ENCODE measurements at places on chromosomes 2 and 18.
A peak's percentile ranks its signal among the peaks of the same experiment; 100 is the strongest.

DNA sequence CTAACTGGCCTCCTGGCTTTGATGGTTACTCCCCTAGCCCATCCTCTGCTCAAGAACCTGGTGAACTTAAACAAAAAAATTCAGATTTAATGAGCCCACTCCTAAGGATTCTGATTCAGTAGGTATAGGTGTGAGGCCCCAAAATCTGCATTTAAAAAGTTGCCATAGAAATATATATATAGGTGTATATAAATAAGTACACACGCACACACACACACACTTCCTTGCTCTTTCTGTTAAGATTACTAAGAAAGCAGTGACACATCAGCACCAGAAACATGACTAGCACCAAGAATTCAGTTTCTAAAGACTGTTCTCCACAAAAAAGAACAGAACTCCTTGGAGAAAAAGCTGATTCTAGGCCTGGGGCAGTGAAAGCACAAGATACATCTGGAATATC lies 17.8 kb downstream of the EML6 start:
- DNase-seq: no peak

DNA sequence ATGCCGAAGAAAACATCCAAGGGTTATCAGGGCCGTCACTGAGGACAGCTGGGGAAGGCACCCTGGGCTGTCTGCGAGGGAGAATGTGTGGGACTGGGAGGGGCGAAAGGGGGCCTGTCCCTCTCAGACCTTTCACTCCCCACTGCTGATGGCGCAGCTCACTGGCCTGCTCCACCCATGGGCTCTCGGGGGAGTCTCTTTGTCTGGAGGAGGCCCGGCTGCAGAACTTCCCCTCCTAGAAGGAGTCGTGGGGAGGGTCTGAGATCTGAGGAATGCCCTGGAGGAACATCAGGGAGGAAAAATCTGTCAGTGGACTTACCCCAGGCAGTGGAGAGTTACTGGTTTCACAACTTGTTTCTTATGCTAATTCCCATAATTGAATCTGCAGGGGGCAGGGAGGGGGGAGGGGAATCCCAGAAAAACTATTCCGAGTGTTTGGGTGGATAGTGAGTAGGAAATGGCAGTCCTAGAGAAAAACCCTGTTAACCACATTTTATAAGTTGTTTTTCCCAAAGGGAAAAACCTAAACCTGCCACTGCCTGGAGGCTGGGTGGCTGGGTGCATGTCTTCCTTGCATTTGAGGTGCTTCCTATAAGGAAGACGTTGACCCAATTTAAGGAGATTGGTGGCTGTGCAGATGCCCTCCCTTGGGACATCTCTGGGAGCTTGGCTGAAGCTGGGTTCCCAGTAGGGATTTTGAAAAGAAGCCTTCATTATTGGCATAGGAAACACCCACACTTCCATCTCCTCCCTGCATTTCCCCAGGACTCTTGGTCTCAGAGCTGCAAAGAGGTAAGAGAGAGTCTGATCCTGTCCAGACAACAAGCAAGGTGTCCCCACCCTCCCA lies 11.7 kb upstream of the SEMA4C start:
- DNase-seq: no peak

GRCh38 chr2:20551260-20551944 lies 99.5 kb downstream of the HS1BP3 start:
- DNase-seq: no peak

- no peak for DNase-seq
These were observed 11.3 kb downstream of the EHBP1 start for GRCh38 chr2:62716768-62717167.

- DNase-seq: no peak
These were observed 180.4 kb downstream of the CD8B2 start for GRCh38 chr2:106667478-106668070.

- no peak for DNase-seq
These were observed 28.4 kb upstream of the NEB start for GRCh38 chr2:151762694-151763093.

GRCh38 chr2:10352361-10352760 lies 49.7 kb downstream of the HPCAL1 start:
- DNase-seq: no peak

DNA sequence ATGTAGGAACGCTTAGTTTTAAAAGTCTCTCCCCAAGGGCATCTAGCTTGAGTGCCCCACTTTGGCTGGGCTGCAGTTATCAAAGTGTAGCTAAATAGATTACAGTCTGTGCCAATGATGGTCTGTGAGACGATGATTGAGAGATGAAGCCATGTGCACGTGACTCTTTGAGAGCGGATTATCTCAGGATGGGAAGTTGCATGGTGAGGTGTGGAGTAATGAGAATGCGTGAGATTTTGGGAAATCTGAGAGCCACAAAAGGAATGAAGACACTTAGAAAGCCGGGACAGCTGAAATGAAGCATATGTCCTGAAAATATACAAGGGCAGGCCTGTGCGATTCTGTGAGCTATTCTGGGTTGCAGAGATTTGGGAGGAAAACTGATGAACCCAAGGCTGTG lies 370.0 kb downstream of the TGIF1 start:
- no peak for DNase-seq

- no peak for DNase-seq
These were observed 148.6 kb upstream of the ALPP start for GRCh38 chr2:232229911-232230310.

GRCh38 chr18:55096263-55096951 lies 137.1 kb upstream of the CCDC68 start:
- no peak for DNase-seq

- DNase-seq: no peak
These were observed 129.9 kb downstream of the TANC1 start for GRCh38 chr2:159098361-159098760.

- DNase-seq: peak; percentile 42
These were observed 6.4 kb upstream of the PSD4 start for GRCh38 chr2:113167115-113167932.

DNA sequence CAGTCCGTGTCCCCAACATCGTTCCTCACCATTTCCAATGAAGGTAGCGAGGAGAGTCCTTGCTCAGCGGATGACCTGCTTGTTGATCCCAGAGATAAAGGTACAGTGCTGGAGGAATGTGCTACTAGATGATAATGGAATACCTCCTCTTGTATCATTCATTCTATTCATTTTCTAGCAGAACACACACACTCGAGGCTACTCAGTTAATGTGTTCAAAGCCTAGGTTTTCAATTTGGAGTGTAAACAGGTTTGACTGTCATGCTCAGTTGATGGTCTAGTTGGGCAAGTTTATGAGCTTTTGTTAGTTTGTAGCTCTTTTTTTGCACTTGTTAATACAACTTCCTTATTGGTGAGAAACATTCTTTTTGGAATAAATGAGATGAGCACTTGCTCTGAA lies 114.2 kb downstream of the ICA1L start:
- no peak for DNase-seq

- no peak for DNase-seq
These were observed 20.3 kb upstream of the PDE1A start for GRCh38 chr2:182447163-182447562.

- no peak for DNase-seq
These were observed 72.7 kb downstream of the MAP2 start for GRCh38 chr2:209496586-209496982.

DNA sequence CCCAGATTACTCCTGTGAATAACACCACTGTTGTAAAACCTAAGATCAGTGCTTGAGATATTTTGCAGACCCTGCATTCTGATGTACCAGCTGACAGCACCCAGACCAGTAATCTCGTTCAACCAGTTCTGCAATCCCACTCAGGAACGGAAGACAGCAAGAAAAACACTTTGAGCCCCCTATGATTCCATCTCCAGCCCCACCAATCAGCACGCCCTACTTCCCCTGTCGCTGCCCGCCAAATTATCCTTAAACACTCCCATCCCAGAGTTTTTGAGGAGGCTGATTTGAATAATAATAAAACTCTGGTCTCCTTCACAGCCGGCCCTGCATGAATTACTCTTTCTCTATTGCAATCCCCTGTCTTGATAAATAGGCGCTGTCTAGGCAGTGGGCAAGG lies 173.9 kb upstream of the CDH2 start:
- DNase-seq: no peak

GRCh38 chr2:213232649-213233437 lies 51.4 kb upstream of the SPAG16 start:
- DNase-seq: peak; percentile 13

DNA sequence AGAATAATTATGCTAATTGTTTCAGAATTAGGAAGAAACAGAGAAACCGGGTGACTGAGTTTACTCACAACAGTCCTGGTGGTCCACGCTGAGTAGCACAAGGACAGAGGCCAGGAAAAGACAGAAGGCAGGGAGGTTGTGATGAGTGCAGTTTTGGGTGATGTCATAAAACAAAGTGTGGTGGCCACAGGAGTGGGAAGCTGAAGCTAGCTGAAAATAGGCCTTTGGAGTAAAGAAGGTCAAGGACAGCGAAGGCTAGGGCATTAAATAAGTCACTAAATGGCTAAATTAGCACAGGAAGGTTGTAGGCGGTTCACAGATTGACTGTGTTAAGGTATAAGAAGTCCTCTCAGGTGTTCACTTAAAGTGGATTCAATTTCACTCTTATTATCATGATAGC lies 120.9 kb upstream of the TTN start:
- no peak for DNase-seq

DNA sequence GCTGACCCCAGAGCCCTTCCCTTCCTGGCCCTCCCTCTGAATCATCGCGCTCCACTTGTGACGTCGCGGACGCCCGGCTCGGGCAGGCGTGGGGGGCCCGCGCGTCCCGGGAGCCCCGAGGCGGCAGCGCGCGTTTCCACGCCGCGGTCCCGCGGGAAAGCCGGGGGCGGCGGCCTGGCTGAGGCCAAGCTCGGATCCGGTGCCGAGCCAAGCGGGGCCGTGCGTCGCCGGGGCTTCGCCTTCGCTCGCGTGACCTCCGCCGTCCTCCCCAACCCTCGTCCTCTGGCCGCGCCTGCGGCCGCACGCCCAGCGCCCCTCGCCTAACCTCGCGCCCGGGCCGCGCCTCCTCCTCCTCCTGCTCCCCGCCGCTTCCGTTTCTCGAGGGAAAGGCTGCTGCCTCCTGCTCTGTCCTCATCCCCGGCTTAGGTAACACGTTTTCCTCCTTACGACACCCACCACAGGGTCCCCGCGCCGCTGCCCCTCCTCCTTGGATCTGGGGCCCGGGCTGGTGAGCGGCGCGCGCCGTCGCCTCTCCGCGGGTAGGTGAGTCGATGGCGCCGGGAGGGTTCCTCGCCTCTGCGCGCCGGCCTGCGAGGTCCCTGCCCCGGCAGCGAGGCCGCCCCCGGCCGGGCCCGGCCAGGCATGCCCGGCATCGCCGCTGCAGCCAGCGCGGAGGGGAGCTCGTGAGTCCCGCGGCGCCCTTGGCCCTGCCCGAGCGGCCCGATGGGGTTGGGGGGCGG lies at the start of gene INPP1:
TSS of gene INPP1 (plus strand) at position 54 of the 740 bp plus-strand sequence. CDS start 16,514 bp downstream, outside the sequence.
- DNase-seq: peak; percentile 45

DNA sequence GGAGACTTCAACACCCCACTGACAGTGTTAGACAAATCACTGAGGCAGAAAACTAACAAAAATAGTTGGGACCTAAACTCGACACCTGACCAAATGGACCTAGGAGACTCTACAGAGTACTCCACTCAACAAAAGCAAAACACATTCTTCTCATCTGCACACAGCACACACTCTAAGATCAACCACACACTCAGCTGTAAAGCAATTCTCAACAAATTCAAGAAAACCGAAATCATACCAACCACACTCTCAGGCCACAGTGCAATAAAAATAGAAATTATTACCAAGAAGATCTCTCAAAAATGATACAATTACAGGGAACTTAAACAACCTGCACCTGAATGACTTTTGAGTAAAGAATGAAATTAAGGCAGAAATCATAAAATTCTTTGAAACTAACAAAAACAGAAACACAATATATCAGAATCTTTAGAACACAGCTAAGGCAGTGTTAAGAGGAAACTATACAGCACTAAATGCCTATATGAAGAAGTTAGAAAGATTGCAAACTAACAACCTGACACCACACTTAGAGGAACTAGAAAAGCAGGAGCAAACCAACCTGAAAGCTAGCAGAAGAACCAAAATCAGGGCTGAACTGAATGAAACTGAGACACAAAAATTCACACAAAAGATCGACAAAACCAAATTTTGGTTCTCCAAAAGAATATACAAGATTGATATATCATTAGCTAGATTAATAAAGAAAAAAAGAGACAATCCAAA lies 46.3 kb downstream of the RTTN start:
- no peak for DNase-seq

DNA sequence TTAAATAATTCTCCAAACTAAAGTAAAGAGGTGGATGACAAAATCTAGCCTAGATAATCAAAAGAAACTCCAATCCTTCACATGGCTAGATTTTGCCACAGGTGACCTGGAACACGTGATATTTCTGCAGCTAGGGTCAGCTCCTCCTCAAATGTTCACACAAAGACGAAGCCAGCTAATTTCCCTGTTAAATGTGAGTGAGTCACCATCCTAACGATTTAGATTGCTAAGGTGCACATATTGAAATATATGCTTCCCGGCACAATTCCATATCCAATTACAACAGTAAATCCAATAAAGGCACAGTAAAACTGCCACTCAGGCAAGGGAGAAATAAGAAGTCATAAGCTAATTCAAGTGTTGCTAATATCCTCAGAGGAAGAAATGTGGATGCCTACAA lies 28.7 kb downstream of the IKZF2 start:
- DNase-seq: no peak

DNA sequence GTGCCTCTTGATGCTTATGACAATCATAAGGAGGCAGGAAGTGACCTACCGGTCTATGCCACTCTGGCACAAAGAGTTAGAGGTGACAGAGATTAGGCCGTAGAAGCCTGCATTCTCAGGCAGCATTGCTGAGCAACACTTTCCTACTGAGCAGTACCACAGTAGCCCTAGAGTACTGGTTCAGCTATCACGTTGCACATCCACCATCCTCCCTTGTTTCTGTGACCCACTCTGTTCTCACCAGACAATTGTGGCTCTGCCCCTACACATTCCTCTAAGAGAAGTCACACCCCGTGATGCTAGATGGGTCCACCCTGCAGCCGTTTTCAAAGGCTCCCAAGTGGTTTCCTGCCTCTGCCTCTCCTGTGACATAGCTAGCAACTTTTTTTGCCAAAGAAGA lies 22.6 kb upstream of the SUCLG1 start:
- DNase-seq: peak; percentile 14

DNA sequence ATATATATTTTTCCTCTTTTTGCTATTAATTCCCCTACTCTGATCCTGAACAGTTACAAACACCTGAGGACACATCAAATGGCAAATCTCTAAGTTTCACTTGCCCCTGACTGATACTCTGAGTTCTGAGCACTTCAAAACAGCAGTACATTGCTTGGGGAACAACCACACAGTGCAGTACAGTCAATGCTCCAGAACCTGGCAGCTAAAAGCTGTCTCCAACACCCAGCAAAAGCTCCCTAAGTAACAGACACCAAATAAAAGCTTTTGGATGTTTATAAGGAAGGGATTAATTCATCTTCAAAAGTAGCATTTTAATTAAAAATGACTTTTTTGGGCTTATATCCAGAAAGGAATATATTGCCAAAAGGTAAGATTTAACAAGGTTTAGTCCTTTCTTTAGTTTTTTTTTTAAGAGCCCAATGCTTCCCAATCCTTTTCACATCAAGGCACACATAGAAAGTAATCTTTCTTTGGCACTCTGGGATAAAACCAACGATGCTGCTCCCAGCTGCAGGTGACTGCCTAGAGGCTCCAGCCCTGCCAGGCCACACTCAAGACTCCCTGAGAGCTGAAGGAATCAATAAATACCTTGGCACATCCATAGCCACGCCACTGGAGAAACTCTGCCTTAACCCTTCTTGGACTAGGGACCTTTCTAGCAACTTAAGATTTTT lies 164.9 kb upstream of the ZFP36L2 start:
- no peak for DNase-seq
